NCI-H2171 treated with DMSO at 0.1 percent for 48 hours (cell line): ENCODE measurements at places on chromosomes 4 and X.

DNA sequence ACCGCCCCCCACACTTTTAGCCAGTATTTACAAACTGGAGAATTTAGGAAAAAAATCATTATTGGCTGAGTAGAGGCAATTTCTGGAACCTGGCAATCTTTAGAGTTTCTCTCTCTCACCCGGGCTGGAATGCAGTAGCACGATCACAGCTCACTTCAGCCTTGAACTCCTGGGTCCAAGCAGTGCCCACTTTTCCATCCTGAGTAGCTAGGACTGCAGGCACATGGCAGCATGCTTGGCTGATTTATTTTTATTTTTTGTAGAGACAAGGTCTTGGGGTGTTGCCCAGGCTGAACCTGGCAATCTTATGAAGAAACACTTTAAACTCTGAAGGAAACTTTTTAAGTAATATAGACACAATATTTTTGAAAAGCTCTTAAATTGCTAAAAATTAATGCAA lies 120.1 kb downstream of the AFF1 start:
- no peak for DNase-seq

GRCh38 chrX:102498732-102499131 lies 17.8 kb downstream of the TMSB15A start:
- DNase-seq: no peak

DNA sequence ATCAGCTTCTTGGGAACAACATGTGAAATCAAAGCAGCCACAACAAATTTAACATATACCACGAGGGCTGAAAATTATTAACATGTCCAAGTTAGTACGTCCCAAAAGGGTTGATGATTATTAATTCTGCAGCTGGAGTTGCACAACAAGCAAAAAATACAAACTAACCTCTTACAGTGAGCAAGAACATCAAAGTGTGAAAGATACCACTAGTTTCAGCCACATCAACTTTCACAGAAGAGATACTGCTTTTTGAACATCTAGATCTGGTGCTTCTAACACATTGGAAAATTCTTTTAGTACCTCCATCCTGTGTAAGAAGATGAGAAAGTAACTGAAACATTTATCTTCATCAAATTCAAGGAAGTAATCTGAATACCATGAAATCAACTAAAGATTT lies 334.1 kb downstream of the PCDH7 start:
- DNase-seq: no peak

DNA sequence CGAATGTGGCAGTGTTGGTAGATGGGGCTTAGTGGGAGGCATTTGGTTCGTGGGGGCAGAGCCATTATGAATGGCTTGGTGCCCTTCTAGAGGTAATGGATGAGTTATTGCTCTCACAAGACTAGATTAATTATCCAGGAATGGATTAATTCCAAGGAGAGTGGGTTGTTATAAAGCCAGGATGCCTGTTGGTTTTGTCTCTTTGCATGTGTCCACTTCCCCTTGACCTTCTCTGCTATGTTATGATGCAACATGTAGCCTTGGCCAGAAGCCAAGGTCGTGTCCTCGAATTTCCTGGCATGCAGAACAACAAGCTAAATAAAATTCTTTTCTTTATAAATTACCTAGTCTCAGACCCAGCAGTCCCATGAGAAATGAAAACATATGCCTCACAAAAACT lies 111.2 kb upstream of the PLS3 start:
- DNase-seq: no peak

GRCh38 chrX:107454302-107454701 lies 4.8 kb downstream of the FRMPD3 start:
- DNase-seq: no peak

GRCh38 chr4:68927165-68927564 lies 24.4 kb downstream of the UGT2A3 start:
- DNase-seq: no peak
